ENCODE measurements at places on chromosomes 12 and 14. TPM values are rescaled to one million over a fixed set of nuclear protein-coding genes. Genes with fewer than 3 reads are reported as not detected.

The LRP1-AS gene
- total RNA-seq, result not detected

The TAS2R7 gene
- total RNA-seq, result not detected

The SMOC1 gene
- not detected for total RNA-seq

The PKP2 gene
- 0.25 TPM for total RNA-seq

The KLHDC2 gene
- total RNA-seq, result 73.5 TPM

The BRI3BP gene
- 3.7 TPM for total RNA-seq

The GPN3 gene
- 4.4 TPM for total RNA-seq

The LYZ gene
- 66.3 TPM for total RNA-seq

The PTHLH gene
- total RNA-seq, result not detected

The DTX1 gene
- 27.7 TPM for total RNA-seq

The LRRIQ1 gene
- total RNA-seq, result not detected

The MSI1 gene
- total RNA-seq, result not detected

The OTOGL gene
- not detected for total RNA-seq

The CAPZA3 gene
- total RNA-seq, result not detected

The ERBB3 gene
- 0.80 TPM for total RNA-seq

The NKX2-1 gene
- not detected for total RNA-seq

The CPNE6 gene
- not detected for total RNA-seq

The FBXO21 gene
- total RNA-seq, result 65.5 TPM

The CLEC2A gene
- not detected for total RNA-seq

The SLC4A8 gene
- total RNA-seq, result 1.6 TPM

The RNF212B gene
- total RNA-seq, result 0.89 TPM

The PAX9 gene
- total RNA-seq, result not detected

The PALS1 gene
- 10.0 TPM for total RNA-seq

The NYNRIN gene
- total RNA-seq, result not detected

The AKAP3 gene
- total RNA-seq, result 2.6 TPM

The OR4E2 gene
- total RNA-seq, result not detected

The VDR gene
- total RNA-seq, result 1.8 TPM

The RNASE2 gene
- not detected for total RNA-seq

The TSPAN19 gene
- total RNA-seq, result not detected

Data from T-helper 17 cell (primary cell).